ENCODE measurements at places on chromosomes 12 and 14.

GRCh38 chr12:110686294-110686903 is 2.5 kb downstream of the HVCN1 start:
- no peak for DNase-seq

DNA sequence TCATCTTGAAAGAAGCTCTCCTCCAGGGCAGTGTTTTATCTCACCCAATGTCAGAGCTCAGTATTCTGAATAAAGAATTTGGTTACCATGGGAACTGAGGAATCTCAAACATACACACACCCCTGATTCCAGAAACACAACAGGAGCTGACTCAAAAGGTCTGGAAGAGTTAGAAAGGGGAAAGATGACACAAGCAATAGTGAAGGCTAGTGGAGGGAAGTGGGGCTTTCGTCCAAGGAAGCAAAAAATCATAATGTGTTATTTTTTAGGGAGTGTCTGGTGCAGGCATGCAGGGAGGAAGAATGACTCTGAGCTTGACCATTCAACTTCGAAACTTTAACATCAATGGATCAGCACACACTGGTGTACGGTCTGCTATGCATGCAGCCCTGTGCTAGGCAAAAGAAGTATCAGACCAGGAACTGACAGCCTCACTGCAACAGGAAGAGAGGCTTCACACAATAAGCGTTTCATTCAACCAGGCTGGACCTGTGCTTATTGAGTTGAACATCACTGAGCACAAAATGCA is 20.3 kb downstream of the HEBP1 start:
- peak; percentile 76 for DNase-seq

DNA sequence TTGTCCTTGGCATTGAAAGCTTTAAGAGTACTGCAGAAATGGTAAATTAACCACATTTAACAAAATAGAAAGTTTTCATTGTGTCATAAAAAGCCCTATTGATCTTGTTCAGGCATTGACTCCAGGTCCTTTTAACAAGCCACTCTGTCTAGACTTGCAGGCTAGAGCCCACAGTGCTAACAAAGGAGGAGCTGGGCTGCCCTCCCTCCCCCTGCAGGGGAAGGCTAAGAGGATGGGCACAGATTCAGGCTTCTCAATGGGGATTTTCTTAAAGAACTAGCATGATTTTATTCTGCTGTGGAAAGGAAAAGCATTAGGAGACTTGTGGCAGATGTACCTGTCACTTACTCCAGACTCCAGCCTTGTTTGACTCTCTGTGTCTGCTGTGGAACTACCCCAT is 463.6 kb downstream of the NRXN3 start:
- no peak for DNase-seq

DNA sequence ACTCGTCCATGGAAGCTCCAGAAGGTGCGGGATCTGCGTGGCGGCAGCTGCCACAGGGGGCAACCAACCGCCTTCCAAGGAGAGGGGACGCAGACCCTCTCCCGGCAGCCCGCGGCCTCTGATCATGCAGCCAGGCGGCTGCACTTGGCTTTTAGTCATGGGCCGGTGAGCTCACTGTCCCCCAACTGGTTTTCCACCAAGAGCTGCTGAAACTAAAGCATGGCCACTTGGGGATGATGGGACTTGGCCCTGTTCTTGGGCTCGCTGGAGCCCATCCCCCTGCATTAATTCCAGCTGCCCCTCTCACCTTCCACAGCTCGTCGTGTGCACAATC is 39.1 kb downstream of the CCDC85C start:
- no peak for DNase-seq

DNA sequence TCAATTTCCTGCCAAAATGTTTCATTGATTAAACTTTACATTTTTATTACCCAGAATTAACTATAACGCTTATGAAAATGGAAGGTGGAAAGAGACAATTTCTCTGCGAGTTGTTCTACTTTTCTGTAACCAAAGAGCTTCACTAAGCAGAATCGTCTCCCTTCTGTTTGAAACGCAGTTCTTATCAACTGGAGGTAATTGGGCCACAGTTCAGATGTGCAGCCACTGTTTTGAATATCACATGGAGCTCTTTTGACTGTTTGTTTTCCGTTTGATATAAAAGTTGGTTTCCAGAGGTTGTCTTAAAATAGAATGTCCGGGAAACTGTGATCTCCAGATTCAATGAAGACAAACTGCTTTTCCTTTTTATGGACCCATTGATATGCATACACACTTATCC is 183.3 kb upstream of the SEL1L start:
- DNase-seq: no peak
